ENCODE measurements at places on chromosomes 1 and 21.

GRCh38 chr1:19941206-19941568 is 17.8 kb upstream of the PLA2G2E start:
- no peak for ATAC-seq

GRCh38 chr1:151327903-151328674 is 873 bp upstream of the PI4KB start:
- peak; percentile 2 for ATAC-seq

GRCh38 chr1:240092301-240093119 is 827 bp downstream of the FMN2 start:
- ATAC-seq = peak; percentile 10

GRCh38 chr1:64572222-64572900 is 102.4 kb downstream of the CACHD1 start:
- no peak for ATAC-seq

DNA sequence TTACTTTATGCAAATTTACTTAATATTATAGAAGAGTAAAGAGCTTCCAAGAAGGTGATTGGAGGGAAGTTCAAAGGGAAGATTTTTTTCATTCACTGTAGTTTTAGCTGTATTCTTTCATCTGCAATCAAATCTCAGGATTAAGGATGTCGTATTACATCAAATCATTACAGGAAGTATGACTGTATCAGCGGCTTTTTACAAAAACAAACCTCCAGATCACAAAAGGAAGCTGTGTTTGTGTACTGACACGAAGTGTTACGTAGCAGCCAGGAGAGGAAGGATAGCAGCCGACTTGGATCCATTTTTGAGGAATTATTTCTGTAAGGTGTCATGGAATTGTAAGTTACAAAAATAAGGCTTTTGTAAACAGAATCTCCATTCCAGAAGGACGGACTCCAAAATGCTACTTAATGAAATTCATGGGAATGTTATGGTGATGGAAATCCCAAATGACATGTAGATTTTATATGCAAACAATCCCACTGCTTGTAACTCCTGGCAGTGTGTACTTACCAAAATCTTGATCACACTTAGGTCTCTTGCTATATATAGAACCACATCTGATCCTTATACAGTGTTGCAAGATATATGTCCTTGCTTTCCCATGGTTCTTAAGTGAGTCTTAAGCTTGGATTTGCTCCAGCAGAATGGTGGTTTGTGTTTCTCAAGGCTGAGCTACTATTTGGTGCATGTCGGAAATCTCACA is 49.8 kb downstream of the KCNJ15 start:
- ATAC-seq = no peak

DNA sequence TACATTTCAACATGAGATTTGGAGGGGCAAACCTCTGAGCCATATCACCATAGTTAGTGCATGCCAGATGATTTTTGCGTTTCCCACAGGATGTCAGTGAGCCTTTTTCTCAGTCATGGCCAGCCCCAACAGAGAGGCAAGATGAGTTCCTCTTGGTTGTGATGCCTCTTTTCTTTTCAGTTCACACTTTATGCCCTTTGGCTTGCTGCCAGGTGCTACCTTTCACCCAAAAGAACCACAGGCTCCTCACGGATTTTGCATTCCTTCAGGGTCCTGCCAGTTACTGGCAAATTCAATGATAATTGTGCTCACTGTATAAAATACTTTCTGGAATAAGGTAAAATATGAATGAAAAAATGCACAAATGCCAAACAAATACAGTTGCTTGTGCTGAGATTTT is 411.3 kb downstream of the KIF26B start:
- ATAC-seq = no peak

DNA sequence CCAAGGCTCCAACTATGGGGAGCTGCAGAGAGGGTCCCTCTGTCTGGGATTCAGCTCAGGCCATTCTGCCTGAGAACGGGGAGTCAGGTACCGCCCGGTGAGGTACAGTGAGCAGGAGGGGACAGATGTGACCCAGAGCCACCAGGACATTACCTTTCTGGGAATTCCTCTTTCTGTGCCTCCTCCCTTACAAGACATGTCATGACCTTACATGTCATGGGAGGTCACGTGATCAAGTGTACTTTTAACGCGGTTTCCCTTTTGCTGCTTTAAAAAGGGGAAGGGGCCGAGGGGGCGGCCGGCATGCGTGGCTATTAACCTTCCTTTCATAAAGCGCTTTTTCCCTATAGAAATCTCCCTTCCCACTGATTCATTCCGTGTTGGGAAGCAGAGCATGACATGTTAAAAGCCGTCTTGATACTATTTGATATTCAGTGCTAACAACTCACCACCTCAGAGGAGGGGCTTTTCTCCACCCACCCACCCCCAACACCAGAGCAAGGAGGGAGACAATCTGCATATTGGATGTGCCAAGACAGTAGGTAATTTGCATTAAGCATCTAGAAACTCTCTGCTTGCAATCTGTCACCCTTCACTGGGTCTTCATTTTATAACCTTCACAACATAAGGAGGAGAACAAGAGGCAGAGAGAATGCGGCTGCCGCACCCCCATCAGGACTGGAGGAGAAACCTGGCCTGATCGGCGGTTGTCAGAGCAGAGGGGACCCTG is 113.6 kb upstream of the VAMP3 start:
- no peak for ATAC-seq

DNA sequence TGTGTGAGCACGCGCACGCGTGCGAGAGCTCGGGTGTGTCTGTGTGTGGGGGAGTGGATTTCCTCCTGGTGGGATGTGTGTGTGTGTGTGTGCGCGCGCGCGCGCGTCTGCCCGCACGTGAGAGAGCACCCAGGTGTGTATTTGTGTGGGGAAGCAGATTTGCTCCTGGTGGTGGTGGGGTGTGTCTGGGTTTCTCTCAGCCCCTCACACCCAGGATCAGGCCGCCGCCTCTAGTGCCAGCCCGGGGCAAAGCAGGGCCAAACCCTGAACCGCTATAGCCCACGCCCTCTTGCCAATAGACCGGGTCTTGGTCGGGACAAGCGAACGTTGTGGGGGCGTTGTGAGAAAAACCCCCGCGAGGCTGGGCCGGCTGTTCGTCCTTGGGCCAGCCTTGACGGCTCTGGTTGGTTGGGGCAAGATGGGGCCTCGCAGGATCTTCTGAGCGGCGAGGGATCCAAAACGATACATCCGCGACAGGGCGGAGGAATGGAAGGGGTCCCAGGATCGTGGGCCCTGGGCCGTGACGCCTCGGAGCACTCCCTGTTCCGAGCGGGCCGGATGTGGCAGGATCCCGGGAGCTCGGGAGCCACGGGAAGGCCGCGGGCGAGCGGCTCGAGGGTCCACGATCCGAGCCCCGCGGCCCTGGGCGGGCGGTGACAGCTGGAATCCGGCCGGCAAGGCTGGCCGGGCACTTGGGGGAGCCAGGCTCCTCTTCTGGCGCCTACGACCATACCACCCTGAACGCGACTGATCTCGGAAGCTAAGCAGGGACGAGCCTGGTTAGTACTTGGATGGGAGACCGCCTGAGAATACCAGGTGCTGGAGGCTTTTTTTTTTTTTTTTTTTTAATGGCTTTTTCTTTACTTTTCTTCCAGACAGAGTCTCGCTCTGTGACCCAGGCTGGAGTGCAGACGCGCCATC is 68.2 kb downstream of the RNF187 start:
- ATAC-seq = no peak

- ATAC-seq = no peak
Measured at GRCh38 chr1:168187177-168187576, 8.4 kb downstream of the TIPRL start.

DNA sequence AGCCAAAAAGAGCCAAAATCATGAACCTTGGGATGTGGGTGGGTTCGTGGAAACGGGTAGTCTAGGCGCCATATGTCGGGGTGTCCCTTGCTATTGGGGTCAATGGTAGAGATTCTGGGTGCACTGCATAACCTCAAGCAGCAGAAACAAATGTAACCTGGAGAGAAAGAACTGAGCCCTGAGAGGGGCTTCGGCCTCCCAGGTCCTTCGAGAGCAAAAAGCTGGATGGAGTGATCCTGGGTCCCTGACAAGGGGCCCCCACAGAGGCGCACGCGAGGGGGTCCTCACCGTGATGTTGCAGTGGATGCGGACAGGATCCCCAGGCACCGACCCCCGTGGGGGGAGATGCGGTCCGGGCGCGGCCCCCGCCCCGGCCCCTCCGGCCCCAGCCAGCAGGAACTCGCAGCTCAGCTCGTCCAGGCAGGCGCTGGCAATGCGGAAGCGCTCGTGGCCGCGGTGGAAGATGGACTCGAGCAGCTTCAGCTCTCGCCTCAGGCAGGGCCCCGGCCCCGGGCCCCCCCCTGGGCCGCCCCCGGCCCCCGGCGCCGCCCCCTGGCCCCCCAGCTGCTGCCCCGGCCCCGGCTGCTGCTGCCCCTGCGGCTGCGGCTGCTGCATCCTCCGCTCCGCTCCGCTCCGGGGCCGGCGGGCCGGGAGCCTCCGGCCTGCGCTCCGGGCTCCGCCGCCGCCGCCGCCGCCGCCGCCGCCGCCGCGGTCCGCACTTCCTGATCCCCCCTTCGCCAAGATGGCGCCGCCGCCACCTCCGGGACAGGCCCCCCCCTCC is at the start of gene UBE2Q1:
TSS of gene UBE2Q1 (minus strand) at position 724 of the 781 bp plus-strand sequence. CDS start at position 615, 109 bp downstream.
- ATAC-seq = no peak

Measured in activated CD4-positive, CD25-positive, alpha-beta regulatory T cell treated with anti-CD3 and anti-CD28 coated beads, Interleukin-2, amount 50 U/mL, for 24 hours (primary cell).